ENCODE measurements at places on chromosomes 11 and 22.

GRCh38 chr11:124946735-124947141 lies 7.3 kb upstream of the CCDC15 start:
- no peak for DNase-seq

- DNase-seq: no peak
Observed at GRCh38 chr11:128929468-128929867, 13.2 kb downstream of the TP53AIP1 start.

- DNase-seq: no peak
Observed at GRCh38 chr11:20248121-20248772, 88.0 kb upstream of the DBX1 start.

- DNase-seq: no peak
Observed at GRCh38 chr11:114226356-114226755, 69.8 kb upstream of the NNMT start.

DNA sequence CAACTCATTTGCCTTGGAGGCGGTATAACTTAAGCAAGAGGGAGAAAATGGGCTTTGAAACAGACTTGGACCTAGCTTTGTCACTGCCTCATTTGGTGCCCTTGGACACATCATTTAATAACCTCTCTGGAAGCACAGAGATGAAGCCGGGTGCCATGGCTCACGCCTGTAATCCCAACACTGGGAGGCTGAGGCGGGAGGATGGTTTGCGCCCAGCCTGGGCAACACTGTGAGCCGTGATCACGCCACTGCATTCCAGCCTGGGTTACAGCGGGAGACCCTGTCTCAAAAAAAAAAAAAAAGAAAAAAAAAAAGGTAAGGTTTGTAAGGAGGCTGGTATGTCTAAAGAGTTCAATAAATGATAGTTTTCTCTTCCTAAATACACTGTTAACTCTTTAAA lies 806 bp downstream of the COA4 start:
- no peak for DNase-seq

DNA sequence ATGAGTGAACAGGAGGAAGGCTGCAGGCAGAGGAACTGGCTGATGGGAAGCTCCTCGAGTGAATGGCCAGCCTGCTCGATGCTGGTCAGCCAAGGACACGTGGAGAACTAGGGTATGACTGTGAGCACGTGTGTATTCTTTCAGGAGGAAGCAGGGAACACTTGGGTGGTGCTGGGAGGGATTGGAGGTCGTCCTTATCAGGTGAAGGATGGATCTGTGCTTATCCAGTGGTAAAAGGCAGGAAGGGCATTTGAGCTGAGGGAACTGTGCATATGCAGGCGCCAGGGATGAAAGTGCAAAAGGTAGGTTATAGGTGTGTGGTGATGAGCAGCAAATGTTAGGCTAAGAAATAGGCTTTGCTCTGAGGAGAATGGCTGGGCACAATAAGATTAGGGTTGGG lies 9.7 kb upstream of the SLCO2B1 start:
- no peak for DNase-seq

All from GM04503 (cell line).